ENCODE measurements at places on chromosomes 3 and 15.

DNA sequence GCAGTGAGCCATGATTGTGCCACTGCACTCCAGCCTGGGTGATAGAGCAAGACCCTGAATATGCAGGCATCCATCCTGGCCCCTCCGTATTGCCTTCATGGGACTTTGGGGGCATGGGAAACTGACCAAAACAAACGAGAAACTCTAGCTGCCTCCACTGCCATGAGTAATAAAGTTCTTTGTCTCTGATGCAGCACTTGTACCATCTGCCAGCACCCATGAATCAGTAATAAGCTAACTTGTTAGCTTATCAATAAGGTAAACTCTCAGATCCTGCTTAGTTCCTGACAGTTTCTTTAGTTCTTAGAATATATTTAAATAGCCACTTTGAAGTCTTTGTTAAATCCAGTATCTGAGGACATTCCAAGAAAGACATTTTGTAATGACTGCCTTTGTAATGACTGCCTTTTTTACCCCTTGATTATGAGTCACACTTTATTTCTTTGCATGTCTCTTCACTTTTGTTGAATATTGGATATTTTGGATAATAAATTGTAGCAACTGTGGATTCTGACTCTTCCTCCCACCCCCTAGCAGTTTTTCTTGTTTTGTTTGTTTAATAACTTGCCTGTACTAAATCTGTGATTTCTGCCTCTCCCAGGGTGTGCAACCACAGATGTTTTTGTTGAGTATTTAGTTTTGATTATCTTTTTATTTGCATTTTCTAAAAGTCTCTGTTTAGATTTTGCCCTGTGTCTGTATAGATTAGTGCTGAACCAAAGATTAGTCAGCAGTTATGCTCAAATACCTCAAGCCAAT, 136.9 kb downstream of the HCN4 start:
- no peak for DNase-seq

DNA sequence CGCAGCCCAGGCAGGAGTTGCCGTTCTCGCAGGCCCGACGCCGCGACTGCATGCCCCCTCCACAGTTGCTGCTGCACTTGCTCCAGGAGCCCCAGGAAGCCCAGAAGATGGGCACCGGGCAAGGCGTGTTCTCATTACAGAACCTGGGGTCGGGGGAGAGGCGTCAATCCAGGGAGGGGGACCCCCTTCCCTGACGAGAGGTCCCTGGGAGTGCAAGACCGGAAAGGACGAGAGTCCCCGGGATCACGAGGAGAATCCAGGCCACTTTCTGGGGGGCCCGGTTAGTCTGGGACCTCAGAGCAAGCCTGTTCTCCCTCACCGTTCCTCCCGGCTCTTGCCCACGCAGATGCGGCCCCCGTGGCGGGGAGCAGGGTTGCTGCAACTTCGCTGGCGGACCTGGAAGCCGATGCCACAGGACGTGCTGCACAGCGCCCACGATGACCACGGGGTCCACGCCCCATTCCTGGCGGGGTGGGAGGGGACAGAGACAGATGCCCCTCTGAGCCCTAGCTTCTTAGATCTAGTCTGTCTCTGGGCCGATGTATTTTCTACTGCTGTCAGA, 113.9 kb downstream of the SEMA5B start:
- no peak for DNase-seq

DNA sequence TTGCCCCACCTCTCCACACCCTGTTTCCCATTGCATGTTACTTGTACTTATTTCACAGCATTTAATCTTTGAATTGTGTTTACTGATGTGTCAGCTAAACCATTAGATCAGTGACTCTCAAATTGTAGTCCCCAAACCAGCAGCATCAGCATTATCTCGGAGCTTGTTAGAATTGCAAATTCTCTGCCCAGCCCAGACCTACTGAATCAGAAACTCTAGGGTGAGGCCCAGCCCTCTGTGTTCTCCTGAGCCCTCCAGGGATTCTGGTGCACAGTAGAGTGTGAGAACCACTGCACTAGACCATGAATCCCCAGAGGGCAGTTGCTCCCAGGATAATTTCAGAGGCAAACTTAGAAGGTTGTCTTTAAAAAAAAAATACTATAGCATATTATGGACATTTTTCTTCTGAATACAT, 13.0 kb downstream of the PLD1 start:
- DNase-seq = no peak

- DNase-seq = no peak
Measured at GRCh38 chr15:32669896-32670611, 28.5 kb downstream of the SCG5 start.

GRCh38 chr3:149512073-149512782, 37.7 kb downstream of the TM4SF4 start:
- peak; percentile 79 for DNase-seq

DNA sequence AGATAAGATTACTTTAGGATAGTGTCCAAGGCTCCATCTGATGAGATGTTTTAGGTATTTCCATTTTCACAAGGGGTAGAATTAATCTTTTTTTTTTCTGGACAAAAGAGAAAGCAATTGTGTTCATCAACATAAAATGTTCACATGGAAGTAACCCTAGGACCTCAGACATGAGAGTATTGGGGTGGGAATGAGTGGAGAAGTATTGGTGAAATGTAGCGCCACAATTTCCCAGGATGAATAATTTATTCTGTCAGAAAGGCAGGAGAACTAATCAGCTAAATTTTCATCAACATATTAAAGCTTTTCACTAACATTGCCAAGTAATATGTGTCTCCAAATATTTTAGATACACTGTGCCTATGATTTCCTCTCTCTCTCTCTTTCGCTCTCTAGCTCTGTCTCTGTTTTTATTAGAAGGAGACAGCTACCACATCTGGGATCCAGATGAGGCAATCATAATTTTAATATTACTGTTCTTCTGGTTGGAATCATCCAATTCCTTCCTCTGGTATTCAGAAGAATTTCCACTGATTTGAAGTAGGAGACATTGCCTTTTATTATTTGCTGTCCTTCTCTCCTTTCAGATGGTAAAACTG, 21.6 kb upstream of the ZNF280D start:
- no peak for DNase-seq

DNA sequence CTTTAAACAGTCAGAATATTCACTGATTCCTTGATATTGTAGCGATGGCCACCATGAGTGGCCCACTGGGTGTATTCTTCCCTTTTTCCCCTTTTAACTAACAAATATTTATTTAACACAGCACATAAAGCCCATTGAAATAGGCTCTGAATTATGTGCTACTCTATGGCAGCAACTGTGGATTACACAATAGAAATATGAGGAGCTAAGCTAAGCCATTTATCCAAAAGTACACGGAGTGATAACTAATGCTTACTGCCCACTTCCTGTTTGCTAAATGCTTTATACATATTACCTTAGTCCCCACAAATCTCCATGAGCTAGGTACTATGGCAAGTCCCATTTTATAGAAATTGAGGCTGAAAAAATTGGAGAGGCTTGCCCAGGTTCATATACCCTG, 17.9 kb downstream of the ILDR1 start:
- peak; percentile 70 for DNase-seq

DNA sequence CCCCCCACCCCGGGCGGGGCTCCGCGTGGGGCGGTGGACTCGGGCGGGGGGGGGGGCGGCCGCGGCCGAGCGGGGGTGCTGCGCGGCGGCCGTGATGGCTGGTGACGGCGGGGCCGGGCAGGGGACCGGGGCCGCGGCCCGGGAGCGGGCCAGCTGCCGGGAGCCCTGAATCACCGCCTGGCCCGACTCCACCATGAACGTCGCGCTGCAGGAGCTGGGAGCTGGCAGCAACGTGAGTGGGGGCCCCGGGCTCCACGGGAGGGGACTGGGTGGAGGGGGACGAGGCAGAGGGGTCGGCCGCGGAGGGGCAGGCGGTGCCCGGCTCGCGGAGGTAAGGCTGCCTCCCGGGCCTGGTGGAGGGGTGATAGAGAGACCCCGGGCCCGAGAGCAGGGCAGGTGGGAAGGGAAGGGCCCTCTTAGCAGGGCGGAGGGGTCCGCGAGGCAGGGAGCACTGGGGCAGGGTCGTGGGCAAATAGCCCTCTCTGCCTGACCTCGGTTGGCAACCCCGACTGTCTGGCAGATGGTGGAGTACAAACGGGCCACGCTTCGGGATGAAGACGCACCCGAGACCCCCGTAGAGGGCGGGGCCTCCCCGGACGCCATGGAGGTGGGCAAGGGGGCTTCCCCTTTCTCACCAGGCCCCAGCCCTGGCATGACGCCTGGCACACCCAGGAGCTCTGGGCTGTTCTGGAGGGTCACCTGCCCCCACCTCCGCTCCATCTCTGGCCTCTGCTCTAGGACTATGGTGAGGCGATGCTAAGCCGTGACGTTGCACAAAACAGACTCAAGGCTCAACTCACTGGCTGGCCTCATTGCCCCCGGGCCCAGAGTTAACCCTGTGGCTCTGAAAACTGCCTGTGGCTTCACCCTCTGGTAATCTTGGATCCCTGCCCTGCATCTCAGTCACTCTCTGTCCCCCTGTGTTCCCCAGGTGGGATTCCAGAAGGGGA, at the start of gene ECE2:
ECE2 (plus strand) TSS at position 62 of the 950 bp plus-strand sequence; CDS start at position 194, 132 bp downstream.
- peak; percentile 41 for DNase-seq

DNA sequence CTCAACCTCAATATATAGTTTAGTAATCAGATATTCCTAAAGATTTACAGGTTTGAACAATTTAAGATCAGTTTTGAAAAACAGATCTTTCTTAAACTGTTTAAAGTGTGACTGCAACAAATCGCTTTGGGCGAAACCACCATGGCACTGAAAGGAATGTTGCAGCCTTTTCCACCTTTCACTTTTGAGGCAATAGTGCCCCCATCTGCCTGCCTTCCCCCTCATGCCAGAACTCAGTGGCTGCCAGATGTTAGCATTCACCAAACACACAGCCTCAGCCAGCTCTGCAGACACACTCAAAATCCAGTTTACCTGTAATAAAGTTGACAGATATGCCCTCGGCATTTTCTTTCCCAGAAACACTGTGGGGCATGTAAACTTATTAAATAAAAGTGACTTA, 3.3 kb downstream of the LYSMD4 start:
- peak; percentile 26 for DNase-seq

DNA sequence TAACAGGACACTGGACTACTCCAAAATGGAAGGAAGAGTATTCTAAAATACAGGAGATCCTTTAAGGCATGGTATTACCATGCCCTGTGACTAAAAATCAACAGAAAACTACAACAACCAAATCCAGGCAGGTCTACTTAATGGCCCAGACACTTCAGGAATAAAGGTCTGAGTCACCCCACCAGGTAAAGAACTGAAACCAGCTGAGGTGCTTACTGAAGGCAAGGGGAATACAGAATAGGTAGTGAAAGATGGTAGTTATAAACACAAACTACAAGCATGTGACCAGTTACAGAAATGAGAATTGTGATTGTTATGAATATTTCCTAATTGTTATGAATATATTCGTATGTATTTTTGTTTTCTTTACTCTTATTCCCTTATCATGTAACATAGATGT, 13.4 kb downstream of the IFT57 start:
- peak; percentile 49 for DNase-seq

GRCh38 chr3:39808467-39809180, 785 bp upstream of the MYRIP start:
- DNase-seq = peak; percentile 47

GRCh38 chr3:76724075-76724474, 315.8 kb upstream of the ROBO2 start:
- DNase-seq = no peak

DNA sequence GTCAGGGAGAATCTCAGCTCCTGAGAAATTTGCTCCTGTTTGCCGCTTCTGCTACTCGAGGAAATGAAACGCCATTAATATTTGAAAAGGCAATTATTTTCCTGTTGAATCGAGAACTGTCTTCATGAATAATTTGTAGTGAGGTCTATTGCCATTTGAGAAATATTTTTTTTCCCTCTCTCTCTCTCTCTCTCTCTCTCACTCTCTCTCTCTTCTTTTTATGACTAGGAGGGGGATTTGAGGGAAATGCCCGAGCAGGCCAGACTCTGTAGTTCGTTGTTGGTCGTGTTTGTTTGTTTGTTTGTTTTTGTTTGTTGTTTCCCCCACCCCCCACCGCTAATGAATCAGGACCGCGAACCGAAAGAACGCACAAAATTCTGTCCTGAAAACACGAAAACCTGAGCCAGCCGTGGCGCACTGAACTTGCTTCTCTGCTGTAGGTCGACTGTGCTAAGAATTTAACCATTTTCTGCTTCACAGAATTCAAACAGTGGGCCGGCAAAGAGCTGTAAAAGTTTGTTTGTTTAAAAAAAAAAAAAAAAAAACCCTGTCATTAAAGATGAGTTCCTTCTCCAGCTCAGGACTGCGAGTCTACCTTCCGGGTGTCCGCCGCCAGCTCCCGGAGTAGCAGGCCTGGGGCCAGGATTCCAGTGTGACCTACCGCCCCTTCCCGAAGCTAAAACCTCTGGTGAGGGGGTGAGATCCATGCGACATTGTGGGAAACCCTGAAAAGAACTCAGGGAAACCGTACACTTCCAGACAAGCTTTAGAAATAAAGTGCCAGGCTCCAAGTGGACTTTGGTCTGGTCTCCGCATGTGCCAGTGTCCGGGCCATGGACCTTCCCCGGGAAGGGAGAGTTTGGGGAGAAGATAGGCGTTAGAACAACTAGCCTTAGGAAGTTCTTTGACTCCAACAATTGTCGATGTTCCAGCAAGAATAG, 12.1 kb downstream of the ZIC4 start:
- DNase-seq = peak; percentile 16

DNA sequence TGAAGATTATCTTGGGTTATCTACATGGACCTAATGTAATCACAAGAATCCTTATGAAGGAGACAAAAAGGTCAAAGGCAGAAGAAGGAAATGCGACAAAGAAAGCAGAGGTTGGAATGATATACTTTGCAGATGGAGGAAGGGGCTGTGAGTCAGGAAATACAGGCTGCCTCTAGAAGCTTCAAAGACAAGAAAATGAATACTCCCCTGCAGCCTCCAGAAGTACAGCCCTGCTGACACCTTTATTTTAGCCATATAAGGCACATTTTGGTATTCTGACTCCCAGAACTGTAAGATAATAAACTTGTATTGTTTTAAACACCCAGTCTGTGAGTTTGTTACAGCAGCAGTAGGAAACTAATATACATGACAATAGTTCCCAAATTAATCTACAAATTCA, 58.6 kb downstream of the SIDT1 start:
- DNase-seq = no peak

DNA sequence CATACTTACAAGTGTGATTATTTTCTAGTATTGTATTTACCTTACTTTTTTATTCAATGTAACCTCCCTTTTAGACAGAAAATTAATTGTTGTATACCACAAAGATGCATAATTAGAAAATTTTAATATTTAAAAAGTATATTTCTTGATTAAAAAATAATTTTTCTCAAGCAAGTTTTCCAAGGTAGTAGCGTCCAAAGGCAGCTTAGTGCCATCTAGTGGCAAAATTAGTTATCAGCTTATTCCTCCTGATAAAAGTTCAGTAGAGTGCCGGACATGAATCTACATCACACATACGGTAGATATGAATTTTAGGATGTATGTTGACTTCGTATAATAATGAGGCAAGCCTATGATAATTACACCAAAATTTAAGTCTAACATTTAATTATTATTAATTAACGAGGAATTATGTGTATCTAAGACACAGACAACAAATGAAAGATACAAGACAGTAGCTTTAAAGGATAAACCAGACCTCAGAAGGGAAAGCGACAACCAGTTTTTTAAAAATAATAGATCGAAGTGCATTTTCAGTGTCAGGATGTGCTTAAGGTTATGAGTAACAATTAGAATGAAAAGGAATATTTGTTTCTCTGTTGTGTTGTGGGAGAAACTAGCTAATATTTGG, 405.9 kb downstream of the ROBO1 start:
- DNase-seq = peak; percentile 47

All from DMS53 (cell line).